Stimulated activated naive CD4-positive, alpha-beta T cell treated with Interleukin-2 at 50 U/mL for 16 hours (primary cell): ENCODE measurements at places on chromosomes 1 and 21.

GRCh38 chr1:31326461-31326860 lies 29.6 kb downstream of the ZCCHC17 start:
- DNase-seq, result no peak

DNA sequence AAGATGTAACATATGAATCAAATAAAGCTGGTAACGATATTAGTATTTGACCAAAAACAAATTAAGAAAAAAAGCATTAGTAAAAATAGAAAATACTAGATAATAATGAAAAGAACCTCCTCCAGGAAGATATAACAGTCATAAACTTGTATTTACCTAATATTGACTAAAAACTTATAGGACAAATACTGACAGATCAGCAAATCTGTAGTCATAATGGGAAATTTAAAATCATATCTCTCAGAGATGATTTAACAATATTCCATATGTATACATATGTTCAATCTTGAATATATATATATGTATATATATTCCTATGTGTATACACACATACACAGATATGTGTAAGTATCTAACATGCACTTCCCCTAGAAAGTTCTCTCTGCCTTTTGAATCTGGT lies 52.0 kb upstream of the FGGY start:
- DNase-seq, result no peak

DNA sequence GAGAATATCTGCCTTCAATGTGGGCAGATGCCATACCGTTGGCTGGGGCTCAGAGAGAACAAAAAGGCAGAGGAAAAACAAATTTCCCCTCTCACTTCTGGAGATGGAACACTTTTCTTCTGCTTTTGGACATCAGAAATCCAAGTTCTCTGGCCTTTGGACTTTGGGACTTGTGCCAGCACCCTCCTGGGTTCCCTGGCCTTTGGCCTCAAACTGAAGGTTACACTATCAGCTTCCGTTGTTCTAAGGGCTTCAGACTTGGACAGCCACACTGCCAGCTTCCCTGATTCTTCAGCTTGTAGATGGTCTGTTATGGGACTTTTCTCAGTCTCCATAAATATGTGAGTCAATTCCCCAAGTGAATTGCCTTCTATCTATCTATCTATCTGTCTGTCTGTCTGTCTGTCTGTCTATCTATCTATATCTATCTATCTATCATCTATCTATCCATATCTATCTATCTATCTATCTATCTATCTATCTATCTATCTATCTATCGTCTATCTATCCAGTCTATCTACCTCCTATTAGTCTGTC lies 778.1 kb upstream of the TMPRSS15 start:
- DNase-seq, result no peak

- no peak for DNase-seq
Observed at GRCh38 chr1:209048941-209049669, 534.4 kb upstream of the CAMK1G start.

- DNase-seq, result no peak
Observed at GRCh38 chr1:154006136-154006535, 15.6 kb downstream of the RPS27 start.

- DNase-seq, result no peak
Observed at GRCh38 chr1:18230840-18231239, 123.2 kb downstream of the IGSF21 start.

DNA sequence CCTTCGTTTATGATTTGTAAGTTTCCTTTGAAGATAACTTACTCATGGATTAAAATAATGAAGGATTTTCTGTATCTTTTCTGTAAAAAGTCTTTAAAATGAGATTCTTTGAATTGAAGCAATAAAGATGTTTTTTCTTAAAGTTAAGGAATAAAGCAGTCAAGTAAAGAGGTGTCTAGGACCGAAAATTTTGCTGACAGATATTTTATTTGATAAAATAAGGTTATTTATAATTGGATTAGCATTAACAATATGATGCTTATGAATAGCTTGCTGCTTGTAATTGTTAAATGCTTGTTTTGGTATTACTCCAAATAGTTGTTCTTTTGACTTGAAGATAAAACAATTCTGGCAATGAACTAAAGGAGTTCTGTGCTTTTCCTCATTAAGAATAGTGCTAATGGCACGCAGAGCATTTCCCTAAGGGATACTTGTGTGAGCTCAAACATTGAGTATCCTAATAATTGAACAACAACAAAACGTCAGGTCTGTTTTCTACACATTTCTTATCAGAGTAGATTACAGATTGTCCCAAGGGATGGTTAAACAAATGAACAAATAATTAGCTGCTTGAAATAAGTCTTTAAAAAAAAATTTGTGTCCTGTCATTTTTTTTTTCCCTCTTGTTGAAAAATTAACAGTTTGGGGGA lies 16.6 kb downstream of the TSNAX start:
- no peak for DNase-seq

- DNase-seq, result no peak
Observed at GRCh38 chr1:18350747-18351146, 130.0 kb upstream of the KLHDC7A start.

- DNase-seq, result no peak
Observed at GRCh38 chr1:221783936-221784335, 42.0 kb upstream of the DUSP10 start.

GRCh38 chr1:211287218-211287617 lies 28.1 kb downstream of the RCOR3 start:
- no peak for DNase-seq

DNA sequence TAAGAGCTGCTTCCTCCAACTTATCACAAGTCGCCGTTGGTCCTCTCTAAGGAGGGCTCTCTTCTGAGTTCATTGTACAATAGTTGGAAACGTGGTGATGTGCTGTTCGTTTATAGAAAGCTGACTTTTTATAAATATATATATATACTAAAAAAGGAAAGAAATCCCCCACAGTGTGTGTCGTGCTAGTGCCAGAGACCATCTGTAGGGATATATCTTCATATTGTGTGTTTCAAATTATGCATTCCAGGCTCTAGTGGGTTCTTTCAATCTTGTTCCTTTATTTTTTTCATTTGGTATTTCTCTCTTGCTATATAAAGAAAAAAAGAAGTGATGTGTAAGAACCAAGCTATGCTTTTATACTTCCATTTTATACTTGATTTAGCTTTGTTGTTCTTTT lies 111.8 kb downstream of the TAS1R2 start:
- no peak for DNase-seq

DNA sequence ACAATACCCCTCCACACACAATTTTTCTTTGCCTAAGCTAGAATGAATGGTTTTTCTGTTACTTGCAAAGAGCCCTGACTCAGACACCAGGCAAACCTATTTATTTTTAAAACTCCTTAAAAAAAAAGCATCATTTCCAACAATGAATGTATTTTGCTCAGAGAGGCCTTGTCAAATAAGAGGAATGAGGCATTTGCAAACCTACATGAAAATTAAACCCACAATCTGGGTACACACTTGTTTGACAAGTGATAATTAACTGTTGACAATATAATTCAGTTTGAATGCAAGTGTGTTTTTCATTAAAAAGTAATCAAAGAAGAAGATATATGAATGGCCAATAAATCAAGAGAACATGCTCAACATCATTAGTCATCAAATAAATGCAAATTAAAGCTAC lies 339.5 kb downstream of the PTPRU start:
- DNase-seq, result no peak

- no peak for DNase-seq
Observed at GRCh38 chr1:85397490-85398032, 67.4 kb downstream of the DDAH1 start.

DNA sequence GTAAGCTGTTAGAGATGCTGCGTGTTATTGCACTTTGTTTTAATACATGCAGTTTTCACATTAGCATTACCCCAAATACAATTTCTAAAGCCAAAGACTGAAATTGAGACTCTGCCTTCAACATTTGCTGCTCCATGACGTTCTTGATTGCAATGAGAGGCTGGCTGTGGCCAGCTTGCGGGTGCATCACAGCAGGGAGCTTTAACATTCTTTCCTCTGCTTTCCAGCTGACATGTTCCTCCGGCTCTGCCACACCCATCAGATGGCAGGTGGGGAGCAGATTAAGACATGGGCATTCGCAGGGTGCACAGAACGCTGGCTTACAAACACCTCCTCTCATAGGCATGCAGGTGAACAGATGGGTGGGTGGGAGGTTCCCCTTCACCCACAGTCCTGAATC lies 314.1 kb downstream of the DISC1 start:
- DNase-seq, result no peak

DNA sequence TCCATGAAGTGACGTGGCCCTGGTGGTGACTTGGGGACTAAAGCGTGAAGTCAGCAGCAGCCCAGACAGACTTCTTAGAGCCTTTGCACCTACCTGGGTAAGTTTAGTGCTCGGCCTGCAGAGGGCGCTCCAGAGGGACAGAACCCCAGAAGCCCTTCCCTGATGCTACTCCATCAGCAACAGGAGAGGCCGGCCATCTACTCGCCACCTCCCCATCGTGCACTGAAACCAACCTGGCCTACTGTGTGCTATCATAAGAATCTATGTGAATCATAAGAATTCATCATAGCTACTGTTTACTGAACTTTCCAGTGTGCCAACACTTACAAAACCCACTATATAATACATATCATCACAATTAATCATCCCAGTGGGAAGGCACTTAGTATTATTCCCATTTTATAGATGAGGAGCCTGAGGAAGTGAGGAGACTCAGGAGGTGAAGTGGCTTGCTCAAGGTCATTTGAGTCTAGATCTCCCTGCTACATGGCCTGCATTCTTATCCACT lies 7.9 kb upstream of the EDN2 start:
- DNase-seq, result no peak

- DNase-seq, result no peak
Observed at GRCh38 chr1:242736611-242737010, 212.1 kb upstream of the PLD5 start.

DNA sequence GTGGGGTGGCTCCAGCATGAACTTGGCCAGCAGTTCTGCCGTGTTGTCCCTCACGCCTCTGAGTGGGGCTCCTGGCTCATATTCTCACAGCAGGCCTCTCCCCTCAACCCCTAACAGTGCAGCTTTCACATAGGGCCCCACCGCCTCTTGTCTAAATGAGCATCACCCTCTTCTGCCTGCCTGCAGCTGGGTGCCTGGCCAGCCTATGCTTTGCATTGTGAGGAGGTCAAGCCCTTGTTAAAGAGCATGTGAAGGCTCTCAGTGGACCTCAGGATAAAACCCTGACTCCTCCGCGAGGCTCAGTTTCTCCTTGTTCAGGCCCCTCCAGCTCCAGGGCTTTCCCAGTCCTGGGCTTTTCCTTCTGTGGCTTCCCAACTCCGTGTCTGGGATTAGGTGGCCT lies 34.8 kb downstream of the CRYAA start:
- DNase-seq, result no peak

DNA sequence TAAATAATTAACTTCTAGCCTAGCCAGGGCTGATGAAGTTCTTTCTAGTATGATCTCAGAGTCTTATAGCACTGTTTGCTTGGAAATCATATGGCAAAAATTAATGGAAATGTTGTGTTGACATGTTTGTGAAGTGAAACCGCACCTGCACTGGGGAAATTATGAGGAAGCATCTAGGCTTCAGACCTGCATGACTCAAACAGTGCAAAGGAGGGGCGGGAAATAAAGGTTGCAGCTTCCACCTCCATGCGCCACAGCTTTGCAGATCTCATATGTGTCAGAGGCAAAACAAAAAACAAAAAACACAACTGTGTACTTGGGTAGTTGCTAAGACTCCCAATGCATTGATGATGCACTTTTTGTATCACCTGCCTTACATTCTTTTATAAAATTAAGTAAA lies 1080.6 kb downstream of the PLA2G4A start:
- no peak for DNase-seq

DNA sequence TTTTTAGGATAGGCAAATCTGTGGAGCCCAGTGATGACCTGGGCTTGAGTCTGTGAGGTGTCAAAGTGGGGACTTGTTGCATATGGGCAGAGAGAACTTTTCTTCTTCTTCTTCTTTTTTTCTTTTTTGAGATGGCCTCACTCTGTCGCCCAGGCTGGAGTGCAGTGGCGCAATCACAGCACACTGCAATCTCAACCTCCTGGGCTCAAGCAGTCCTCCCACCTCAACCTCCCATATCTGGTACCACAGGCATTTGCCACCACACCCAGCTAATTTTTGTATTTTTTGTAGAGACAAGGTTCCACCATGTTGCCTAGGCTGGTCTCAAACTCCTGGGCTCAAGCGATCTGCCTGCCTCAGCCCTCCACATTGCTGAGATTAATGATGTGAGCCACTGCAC lies 80.3 kb downstream of the RD3 start:
- DNase-seq, result no peak

DNA sequence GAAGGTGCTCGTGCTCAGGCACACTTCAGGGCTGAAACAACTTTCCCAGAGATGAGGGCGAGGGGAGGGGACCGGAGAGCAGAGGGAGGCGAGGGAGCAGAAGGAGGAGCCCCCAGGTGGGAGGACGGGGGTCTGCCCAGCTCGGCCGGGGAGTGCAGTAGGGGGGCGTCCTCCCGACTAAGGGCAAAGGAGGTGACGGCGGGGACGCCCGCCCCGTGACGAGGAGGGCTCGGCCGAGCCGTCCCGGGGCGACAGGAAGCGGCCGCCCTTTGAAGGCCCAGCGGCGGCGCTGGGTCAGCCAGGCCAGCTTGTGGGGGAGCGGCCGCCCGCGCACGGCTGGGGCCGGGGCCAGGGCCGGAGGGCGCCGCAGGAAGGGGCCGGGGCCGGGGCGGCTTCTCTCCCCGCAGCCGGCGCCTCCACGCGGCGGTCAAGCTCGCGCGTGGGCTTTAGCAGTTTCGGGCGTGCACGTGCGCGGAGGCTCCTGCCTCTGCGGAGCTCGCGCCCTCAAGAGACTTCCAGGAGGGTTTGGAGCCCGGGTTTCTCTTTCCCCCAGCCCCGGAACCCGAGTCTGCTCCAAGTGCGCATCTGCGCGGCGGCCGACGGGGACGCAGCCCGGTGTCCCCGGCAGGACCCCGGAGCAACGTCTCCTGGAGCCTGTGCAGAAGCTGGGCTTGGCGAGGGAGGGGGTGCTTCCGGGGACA lies 100.8 kb upstream of the SLC45A1 start:
- DNase-seq, result no peak

- DNase-seq, result no peak
Observed at GRCh38 chr1:101022294-101022693, 3.3 kb downstream of the DPH5 start.

DNA sequence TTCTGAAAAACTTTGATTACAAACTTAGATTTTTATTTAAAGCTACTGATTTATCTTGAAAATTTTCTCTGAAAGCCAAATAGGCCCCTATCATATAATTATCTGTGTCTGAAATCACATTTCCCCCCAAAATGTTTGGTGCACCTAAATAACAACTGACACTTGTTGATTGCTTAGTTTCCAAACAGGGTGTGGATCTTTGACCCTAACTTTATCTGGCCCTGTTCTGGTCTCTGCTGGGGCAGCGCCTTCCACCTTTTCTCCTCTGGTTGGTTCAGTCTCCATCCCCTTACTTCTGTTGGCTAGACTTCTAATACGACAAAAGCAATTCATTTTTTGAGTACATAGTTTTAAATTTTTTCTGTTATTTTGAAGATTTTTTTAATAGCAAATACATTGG lies 10.2 kb upstream of the OTUD7B start:
- no peak for DNase-seq

GRCh38 chr1:180842491-180843275 lies 70.0 kb upstream of the KIAA1614 start:
- no peak for DNase-seq
